ENCODE measurements at places on chromosomes 6 and 20. TPM values are rescaled to one million over a fixed set of nuclear protein-coding genes. Genes with fewer than 3 reads are reported as not detected.
A peak's percentile ranks its signal among the peaks of the same experiment; 100 is the strongest.

DNA sequence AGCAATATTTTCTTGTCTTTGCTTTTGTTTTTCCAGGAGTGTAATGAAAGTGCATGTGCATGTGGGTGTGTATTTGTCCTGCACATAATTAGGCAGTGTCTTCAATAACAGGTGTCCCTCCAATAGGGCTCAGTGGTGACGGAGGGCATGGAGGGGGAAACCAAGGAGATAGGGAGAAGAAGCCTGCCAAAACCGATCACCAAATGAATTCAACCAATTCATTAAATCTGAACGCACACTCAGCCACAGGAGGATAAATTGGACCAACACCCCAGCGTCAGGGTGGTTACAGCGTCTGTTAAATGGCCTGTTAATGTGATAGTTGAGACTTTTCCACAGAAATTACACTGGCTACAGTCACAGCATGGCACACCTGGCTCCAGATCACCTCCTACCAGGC, 527.6 kb downstream of the CD83 start:
- DNase-seq, result no peak

DNA sequence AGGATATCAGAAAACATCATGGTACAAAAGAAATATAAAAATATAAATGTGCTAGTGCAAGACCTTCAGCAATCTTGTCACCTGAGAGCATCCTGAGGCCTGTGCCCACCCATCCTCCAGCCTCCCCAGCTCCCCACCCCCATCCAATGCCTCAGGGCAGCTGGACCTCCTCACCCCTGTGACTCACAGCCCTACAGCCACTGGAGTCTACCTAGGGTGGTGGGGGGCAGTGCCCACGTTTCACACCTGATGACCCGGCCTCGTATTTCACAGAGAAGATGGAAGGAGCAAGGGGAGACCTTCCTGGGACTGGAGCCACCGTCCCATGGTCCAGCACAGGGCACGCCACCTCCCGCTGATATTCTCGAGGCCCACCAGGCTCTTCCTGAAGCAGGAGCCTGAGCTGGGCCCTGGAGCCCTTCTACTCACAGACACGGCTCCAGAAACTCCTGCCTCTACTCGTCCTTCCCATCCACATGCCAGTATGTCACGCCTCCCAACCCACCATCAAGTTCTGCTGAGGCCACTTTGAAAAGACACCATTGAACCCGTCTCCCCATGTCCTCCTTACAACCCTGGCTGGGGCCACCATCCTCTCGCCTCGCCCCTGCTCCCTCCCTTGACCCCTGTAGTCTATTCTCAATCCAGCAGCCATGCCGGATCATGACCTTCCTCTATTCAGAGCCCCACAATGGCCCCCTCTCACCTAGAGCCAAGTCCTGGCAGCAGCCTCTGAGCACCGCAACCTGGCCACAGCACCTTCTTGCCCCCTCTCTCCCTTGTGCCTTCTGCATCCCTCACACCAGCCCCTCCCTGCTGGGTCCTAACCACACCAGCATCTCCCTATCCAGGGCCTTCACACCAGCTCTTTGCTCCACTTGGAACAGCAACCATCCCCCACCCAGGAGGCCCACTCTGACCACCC, 13.3 kb downstream of the APMAP start:
- no peak for DNase-seq

GRCh38 chr20:8187740-8188139, 55.7 kb downstream of the PLCB1 start:
- DNase-seq, result no peak

- DNase-seq, result no peak
These were observed 29.5 kb downstream of the ALDH8A1 start for GRCh38 chr6:134920422-134920821.

Gene CITED2
- 237 TPM for total RNA-seq

- DNase-seq, result peak; percentile 11
These were observed 10.4 kb upstream of the THBS2 start for GRCh38 chr6:169263836-169264608.

DNA sequence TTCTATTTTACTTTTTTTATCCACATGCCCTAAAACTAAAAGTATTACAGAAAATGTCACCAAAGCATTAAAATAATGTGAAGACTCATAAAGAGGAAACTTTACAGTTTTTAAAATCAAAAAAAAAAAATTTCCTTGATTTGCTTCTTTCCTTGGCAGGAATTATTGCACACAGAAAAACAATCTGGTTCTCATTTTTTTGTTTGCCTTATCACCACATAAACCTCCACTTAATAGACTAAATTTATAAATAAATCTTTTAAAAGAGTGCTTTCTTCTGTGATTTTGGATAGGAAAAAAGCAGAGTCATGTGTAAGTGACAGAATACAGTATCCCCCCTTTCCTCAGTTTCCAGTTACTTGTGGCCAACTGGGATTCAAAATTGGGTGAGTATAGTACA, 695.1 kb upstream of the CITED2 start:
- DNase-seq, result no peak

- no peak for DNase-seq
These were observed 189.2 kb downstream of the TBC1D7 start for GRCh38 chr6:13139119-13139518.

Gene SLC17A5
- 8.1 TPM for total RNA-seq

DNA sequence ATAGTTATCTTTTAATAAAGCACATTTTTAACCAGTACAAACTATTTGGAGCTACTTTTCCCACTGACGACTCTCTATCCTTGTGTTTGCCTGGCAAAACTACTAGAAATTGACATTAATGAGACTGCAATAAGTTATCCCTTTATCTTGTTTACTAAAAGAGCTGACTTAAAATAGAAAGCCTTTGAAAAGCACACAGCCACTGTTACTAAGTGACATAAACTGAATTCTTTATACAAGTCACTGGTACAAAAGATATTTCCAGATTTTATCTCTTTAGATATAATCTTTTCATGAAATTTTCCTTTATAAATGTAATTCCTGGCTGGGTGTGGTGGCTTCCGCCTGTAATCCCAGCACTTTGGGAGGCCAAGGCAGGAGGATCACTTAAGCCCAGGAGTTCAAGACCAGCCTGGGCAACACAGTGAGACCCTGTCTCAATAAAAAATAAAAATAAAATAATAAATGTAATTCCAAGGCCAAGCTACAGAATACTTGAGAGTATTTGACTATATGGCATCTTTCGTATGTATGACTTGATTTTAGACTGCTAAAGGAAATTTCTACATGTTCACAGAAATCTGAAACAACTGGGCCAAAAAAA, 9.5 kb downstream of the MBOAT1 start:
- DNase-seq, result no peak

Gene OR2H1
- total RNA-seq, result not detected

GRCh38 chr20:4866429-4866828, 134.9 kb downstream of the SLC23A2 start:
- no peak for DNase-seq

Gene CASP8AP2
- total RNA-seq, result 9.9 TPM

Gene RRBP1
- 49.2 TPM for total RNA-seq

DNA sequence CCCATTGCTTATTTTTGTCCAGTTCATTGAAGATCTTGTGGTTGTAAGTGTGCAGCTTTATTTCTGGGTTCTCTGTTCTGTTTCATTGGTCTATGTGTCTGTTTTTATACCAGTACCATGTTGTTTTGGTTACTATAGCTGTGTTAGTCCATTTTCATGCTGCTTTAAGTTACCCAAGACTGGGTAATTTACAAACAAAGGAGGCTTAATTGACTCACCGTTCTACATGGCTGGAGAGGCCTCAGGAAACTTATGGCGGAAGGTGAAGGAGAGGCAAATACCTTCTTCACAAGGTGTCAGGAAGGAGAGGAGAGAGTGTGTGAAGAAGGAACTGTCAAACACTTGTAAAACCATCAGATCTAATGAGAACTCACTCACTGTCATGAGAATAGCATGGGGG, 29.9 kb upstream of the FERMT1 start:
- no peak for DNase-seq

- DNase-seq, result no peak
These were observed 10.9 kb upstream of the ATRN start for GRCh38 chr20:3459881-3460307.

DNA sequence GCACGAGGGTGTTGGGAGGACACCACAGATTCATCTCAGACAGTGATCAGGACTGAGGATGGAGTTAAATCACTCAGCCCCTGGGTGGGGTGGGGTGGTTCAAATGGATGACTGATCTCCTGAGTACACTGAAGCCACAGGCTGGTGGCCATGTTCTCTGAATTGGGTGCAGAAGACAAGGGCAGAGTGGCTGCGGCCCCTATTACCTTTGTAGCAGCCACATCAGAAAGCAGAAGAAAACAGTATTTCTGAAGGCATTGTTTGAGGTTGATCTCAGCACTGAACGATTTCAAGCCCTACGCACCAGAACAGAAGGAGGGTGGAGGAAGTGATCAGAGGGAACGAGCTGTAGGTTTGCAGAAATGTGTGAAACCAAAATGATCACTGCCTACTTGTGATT, 71.6 kb downstream of the SH3BGRL2 start:
- DNase-seq, result no peak

GRCh38 chr6:47669684-47670513, 28.5 kb upstream of the ADGRF4 start:
- DNase-seq, result no peak

DNA sequence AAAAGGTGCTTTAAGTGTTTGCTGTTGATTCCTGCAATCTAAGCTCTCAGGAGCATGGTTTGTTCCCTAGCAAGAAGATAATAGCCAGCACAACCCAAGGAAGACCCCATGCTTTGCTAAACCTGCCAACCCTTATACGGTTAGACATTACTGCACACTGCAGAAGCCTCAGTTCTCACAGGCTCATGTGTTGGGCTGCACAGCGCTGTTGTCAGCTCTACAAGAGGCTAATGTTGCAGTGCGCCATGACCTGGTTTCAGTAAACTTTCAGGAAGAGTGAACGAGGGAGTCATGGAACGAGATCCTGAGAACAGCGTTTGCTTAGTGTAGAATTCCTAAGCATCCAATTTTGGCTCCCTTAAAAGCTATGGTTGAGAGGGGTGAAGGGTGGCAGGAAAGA, 218.5 kb downstream of the ARHGAP18 start:
- no peak for DNase-seq

- DNase-seq, result no peak
These were observed 1005.6 kb upstream of the FLRT3 start for GRCh38 chr20:15342991-15343523.

DNA sequence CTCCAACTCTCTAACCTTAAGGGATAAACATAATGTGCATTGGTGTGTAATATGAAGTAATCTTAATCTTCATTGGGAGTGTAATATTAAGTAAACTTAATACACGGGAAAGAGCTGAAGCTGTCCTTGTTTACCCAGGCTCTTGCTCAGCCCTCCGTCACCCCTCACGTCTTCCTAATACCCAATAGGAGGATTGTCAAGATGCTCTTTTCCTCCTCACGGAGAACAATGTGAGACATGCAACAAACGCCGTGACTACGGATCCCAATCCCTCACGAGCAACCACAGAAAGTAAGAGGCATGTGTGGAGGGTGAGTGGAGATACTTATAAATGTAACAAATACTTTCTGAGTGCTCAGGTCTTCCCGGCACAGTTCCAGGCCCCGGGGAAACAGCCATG, 11.0 kb downstream of the KIF16B start:
- no peak for DNase-seq

DNA sequence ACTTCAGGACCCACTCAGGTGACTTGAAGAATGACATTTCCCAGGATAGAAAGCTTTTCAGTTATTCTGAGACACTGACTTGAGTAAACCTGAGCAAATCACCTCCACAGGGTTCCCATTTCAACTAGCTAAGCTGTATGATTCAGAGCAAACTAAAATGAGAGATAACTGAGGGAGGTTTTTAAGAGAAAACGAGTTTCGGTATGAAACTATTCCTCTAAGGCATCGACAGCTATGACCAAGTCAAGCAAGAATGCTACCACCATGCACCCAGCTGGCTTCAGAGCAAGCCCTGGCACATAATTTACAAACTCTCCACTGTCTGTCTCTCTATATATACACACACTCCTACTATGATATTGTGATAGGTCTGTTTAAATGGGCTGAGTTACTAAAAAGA, 75.4 kb downstream of the PERP start:
- no peak for DNase-seq

DNA sequence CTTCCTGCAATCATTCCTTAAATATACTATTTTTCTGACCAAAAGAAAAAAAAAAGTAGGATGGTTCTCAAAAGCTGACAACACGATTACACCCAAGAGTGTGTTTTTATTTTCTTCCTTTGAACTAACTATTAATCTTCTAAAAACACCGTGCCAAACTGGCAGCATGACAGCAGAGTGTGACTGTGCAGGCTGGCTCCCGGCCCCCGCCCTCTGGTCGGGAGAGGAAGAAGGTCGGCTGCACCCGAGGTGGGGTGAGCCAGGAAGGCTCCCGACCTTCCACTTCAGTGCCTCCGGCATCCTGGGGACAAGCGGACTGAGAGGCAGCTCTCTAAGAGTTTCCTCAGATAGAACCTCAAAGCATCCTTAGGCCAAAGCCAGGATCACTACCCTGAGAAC, 29.2 kb downstream of the SLC22A23 start:
- no peak for DNase-seq

Gene CEP85L
- 0.92 TPM for total RNA-seq

DNA sequence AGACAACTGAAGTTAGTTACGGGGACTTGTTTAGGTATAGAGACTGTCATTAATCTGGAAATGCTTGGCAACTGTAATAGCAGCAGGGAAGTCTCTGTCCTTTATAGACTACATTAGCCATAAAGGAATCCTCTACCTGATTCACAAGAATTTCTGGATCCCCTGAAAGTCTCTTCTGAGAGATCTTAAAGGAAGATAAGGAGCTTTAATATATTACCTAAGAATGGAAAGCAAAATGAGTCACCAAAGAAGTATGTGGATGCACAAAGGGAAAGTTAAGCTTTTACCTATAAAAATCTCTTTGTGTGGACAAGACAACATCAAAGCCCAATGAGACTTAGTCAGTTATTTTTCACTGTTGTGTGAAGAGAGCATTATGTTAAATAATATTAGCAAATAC, 92.2 kb upstream of the RSPO3 start:
- no peak for DNase-seq

Measured in G401 (cell line).